Activated T-helper 1 cell treated with Interleukin-2 at 50 U/mL for 16 hours (primary cell): ENCODE measurements at places on chromosomes 3 and 15.

DNA sequence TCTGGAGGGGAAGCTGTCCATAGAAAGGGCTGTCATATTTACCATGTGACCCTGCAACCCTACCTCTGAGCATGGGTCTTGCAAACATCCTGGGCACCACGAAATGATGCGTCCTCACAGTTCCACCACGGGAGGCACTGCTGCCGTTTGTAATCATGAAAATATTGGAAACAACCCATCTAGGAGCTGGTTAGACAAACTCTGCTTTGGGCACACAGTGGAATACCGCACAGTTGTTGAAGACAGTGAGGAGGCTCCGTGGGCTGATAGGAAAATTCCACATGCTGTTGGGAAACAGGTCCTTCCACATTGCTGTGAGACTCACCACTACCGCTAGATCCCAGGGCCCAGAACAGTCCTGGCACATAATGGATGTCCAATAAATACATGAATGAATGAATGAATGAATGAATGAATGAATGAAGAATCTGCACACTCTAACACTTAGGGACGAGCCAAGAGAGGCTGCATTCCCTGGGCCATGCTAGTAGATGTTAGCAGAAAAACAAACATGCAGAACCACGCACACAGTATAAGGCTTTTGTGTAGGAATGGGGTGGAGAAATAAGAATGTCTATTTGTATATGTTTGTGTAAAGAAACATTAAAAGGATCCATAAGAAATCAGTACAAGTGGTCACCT lies 40.6 kb downstream of the TPRA1 start:
- no peak for DNase-seq

DNA sequence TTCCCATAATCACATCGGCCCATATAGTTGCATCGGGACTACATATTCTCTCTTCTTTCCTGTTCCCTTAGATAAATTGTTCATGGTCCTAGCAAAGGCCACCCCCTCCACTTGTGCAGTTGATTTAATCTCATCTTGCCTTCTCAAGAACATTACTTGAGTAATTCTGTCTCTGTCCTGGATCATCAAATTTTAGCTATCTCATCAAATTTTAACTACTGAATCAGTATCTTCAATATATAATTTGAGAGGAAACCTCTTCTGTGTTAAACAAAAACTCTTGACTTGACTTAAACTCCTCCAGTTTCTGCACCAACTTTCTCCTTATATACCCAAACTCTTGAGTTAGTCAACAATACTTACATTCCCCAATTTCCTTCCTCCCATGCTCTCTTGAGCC lies 4.2 kb upstream of the PRR23B start:
- DNase-seq = no peak

- DNase-seq = no peak
Measured at GRCh38 chr15:92954578-92954977, 54.5 kb downstream of the CHD2 start.

- DNase-seq = no peak
Measured at GRCh38 chr3:61154457-61155198, 96.6 kb downstream of the FHIT start.

DNA sequence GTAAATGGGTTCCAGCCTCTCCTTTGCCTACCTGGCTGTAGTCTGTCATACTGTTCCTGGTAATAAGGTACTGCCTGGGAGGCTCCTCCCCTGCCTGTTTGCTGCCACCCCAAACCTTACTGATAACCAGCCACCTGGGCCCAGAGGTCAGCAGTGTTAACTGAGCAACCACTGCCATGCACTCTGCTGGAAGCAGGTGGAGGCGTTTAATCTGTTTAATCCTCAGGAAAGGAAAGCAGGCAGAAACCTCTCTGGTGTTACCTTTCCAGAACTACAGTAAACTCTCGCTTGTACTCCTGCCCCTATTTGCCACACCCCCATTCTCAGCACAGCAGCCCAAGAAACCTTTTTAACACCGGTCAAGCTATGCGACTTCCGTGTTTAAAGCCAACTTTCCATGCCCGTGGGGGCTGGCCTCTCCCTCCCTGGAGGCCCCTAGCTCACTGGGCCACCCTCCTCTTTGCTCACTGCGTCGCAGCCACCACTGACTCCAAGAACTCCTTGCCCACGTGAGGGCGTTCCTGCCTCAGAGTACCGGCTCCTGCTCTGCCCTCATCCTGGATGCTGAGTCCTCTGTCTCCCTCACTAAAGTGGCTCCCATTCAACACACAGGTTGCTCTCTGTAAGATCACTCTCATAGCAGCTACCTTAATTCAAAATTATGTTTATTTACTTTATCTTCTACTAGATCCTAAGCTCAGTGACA lies 8.3 kb downstream of the BDH1 start:
- DNase-seq = no peak

DNA sequence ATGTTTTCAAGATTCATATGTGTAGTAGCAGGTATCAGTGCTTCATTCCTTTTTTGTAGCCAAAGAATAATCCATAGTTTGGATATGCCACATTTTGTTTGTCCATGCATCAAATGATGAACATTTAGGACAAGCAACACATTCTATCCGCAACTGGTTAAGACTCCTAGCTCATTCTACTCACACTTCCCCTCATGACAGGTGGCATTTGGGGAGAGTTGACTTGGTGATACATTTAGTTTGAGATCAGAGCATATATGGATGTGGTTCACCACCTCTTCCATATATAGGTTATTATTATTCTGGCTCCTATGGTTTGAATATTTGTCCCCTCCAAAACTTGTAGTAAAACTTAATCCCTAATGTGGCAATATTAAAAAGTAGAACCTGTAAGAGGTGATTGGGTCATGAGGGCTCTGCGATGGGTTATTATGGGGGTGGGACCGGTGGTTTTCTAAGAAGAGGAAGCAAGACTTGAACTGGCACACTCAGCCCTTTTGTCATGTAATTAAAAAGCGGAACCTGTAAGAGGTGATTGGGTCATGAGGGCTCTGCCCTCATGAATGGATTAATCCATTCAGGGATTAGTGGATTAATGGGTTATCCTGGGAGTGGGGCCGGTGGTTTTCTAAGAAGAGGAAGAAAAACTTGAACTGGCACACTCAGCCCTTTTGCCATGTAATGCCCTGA lies 75.3 kb upstream of the HRH1 start:
- no peak for DNase-seq

GRCh38 chr3:180335050-180335449 lies 266.9 kb upstream of the TTC14 start:
- DNase-seq = no peak

- DNase-seq = no peak
Measured at GRCh38 chr3:31369637-31370379, 162.9 kb upstream of the STT3B start.

- DNase-seq = no peak
Measured at GRCh38 chr3:146803745-146804144, 198.6 kb upstream of the PLSCR5 start.

GRCh38 chr3:101189796-101190195 lies 130.6 kb downstream of the IMPG2 start:
- no peak for DNase-seq

- no peak for DNase-seq
Measured at GRCh38 chr3:147925272-147925671, 516.1 kb downstream of the ZIC1 start.

DNA sequence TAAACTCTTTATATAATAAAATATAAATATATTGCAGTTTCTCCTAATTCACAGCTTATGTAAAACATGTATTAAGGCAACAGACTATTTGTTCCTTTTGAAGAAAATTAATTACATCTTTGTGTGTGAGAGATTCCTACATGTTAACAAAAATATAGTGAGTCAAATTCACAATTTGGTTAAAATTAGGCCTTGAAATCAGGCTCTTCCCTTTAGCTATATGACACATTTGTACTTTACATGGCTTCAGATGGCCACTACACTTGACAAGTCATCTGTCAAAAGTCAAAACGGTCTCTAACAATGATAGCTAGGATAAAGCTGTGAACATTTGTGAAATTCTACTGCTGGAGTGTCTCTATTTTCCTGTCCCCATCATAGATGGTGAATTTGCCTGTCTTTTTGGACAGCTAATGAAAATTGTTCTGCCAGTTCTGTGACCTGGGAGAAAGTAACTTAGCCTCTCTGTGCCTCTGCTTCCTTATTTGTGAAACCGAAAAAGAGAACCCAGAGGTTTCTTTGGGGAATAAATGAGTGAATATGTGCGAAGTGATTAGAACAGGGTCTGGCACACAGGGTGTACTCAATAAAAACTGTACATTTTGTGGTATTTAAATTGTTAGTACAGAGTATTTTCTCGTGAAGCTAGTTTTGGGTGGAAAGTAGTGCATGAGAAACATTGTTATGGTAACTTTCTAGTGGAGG lies 23.6 kb downstream of the TM4SF4 start:
- DNase-seq = no peak

DNA sequence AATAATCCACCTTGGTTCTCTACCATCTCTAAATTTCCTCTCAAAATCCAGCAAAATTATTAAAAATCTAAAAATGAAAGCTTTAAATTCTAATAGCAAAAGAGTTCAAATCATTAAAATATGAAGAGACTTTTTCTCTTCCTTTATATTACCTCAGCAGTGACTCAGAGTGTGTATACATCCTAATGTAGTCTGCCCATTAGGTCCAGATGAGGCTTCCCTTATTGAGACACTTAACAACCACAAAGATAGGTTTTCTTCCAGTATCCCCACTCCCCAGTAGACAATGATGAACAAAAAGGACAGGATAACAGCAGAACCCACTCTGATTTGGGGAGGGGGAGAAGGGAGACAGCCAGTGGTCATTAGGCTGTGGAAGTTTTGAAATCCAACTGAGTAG lies 61.5 kb upstream of the DCBLD2 start:
- no peak for DNase-seq

DNA sequence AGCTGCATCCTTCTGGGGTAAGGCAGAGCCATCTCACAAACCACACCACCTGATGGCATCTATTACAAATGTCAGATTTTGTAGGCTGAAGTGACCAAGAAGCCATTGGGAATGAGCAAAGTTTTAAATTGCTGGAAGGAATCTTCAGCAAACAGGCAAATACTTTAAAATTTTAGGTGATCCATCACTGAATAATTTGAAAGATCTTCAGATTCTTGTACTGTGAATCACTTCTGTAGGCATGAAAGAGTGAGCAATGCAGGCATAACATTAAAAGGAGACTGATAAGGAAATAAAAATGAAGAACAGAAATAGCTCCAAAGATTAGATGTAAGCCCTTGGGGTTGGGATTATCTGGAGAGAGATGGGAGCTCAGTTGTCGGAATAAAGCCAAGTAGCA lies 36.0 kb upstream of the ALDH1L1 start:
- DNase-seq = no peak

- no peak for DNase-seq
Measured at GRCh38 chr3:15431256-15431837, 3.9 kb downstream of the EAF1 start.

DNA sequence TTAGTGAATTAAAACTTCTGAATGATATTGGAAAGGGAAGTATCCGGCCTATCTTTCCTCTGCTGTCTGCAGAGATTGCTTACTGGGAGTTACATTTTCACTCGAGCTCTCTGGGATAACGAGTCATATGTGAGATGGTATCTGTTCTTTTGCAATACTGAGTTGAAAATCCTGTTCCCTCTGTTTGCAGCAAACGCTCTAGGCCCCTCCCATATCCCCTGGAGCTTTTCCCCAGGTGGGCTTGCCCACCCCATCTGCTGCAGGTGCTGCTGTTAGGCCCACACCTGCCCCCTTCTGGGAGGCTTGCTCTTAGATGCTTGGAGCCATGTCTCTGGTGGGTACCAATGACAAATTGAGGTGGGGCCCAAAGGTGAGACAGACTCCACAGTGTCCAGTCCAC lies 42.7 kb upstream of the MTMR10 start:
- DNase-seq = no peak
